ENCODE measurements at places on chromosomes 3 and 15. TPM values are rescaled to one million over a fixed set of nuclear protein-coding genes. Genes with fewer than 3 reads are reported as not detected.

GRCh38 chr15:68981941-68982340 is 32.6 kb upstream of the NOX5 start:
- no peak overlapping the region for H3K4me3 ChIP-seq
- no peak for DNase-seq
- H3K27ac ChIP-seq, result no peak overlapping the region
- H3K36me3 ChIP-seq, result no peaks in the 10 kb centered on the region
- no peaks in the 10 kb centered on the region for H3K27me3 ChIP-seq

DNA sequence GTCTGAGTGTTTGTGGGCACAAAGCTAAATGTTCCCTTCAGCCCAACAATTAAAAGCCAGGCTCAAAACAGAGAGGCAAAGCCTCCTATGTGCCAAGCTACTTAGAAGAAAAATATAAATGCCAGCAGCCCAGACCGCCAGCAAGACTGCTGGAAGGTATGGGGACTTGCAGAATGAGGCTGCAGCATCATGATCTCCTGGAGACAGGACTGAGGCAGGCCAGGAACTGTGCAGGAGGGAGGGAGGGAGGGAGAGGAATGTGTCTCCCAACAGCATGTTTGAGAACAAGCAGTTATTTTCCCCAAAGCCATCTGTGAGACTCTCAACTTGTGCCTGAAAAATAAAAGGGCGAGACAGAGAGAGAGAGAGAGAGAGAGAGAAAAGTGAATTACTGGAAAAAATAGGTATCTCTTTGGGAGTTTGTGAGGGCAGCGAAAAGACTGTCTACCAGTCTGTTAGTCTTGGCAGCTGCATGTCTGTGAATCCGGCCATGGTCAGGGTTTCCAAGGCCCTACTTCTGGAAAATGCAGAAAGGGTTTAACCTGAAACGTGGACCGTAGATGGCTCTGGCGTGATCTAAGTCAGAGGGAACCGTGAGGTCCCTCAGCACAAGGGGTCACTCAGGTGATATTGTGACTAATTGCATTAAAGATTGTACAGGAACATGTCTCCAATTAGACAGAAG is 139.7 kb upstream of the COL8A1 start:
- H3K4me1 ChIP-seq, result peaks cover 6% of the 10 kb centered on the region
- H3K36me3 ChIP-seq, result no peaks in the 10 kb centered on the region
- DNase-seq, result no peak
- no peaks in the 10 kb centered on the region for H3K27me3 ChIP-seq
- no peak overlapping the region for H3K4me3 ChIP-seq
- H3K27ac ChIP-seq, result no peak overlapping the region

DNA sequence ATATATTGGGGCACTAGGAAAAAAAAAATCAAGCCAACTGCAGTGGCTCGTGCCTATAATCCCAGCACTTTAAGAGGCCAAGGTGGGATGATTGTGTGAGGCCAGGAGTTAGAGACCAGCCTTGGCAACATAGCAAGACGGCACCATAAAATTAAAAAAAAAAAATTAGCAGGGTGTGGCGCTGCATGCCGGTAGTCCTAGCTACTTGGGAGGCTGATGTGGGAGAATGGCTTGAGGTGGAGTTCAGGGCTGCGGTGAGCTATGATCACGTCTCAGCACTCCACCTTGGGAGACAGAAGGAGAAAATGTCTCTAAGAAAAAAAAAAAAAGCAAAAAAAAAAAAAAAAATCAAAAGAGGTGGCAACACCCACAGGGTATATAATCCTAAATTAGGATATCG is 49.6 kb downstream of the INO80 start:
- H3K4me1 ChIP-seq, result no peaks in the 10 kb centered on the region
- H3K4me3 ChIP-seq, result no peak overlapping the region
- no peak for DNase-seq
- H3K27ac ChIP-seq, result no peak overlapping the region
- no peaks in the 10 kb centered on the region for H3K27me3 ChIP-seq
- no peaks in the 10 kb centered on the region for H3K36me3 ChIP-seq

DNA sequence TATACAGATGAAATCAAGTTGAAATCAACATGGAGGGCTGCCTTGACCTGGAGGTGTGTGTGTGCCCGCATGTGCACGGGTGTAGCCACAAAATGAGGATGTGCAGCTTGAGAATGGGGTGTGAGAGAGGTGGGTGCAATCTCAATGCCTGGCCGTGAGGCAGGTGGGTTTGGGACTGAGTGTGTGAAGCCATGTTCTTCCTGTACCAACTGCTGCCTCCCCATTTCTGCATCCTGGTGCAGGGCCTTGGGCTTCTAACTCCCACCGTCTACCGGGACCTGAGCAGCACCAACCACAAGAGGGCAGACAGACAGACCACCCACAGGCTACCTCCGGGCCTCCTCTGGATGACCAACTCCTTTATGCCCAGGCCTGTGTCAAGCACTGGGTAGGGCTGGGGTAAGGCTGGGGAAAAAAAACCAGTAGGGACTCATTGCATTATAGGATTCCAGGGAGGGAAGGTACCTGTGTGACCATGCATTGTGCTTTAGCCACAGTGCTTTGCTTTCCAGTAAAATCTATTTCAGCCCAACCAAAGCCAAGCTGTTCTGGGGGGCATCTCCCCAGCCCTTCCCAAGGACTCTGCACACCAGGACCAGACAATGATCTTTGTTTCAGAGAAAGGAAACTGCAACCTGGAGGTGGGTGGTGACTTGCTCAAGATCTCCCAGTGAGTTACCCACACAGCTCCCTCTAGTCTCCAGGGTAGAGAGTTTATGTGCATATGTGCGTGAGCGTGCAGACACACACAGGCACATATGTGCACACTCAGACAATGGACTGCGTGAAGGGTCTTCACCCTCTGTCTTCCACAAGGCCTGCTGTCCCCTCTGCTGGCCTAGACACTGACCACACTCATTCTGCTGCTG is 162.2 kb upstream of the TLE3 start:
- H3K36me3 ChIP-seq, result no peaks in the 10 kb centered on the region
- H3K27me3 ChIP-seq, result no peaks in the 10 kb centered on the region
- no peak overlapping the region for H3K4me3 ChIP-seq
- H3K27ac ChIP-seq, result no peak overlapping the region

GRCh38 chr3:183775781-183776180 is 49.6 kb downstream of the MAP6D1 start:
- no peaks in the 10 kb centered on the region for H3K36me3 ChIP-seq
- H3K4me3 ChIP-seq, result no peak overlapping the region
- DNase-seq, result no peak
- H3K27me3 ChIP-seq, result no peaks in the 10 kb centered on the region
- no peak overlapping the region for H3K27ac ChIP-seq
- no peaks in the 10 kb centered on the region for H3K4me1 ChIP-seq

GRCh38 chr3:50256978-50257890 is 11.7 kb upstream of the SEMA3B start:
- H3K4me1 ChIP-seq, result peaks cover 12% of the 10 kb centered on the region
- no peaks in the 10 kb centered on the region for H3K36me3 ChIP-seq
- no peak overlapping the region for H3K4me3 ChIP-seq
- no peak overlapping the region for H3K27ac ChIP-seq
- no peak for DNase-seq
- H3K27me3 ChIP-seq, result no peaks in the 10 kb centered on the region

DNA sequence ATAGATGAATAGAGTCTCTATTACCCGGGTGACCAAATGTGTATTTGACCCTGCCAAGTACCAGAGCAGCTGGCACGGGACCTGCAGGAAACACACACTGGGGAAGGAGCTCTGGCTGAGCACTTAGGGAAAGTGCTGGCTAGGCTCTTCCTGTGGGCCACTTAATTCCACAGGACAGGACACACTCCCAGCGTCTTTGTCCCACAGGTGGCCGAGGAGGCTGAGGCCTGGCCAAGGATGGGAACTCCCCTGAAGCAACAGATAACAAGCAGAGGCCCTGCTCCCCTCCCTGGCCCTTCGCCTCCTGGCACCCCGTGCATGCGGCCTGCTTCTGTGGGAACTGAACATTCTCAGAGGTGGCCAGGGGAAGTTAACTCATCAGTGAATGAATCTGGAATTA is 180.8 kb downstream of the ATP10A start:
- H3K27ac ChIP-seq, result no peak overlapping the region
- peaks cover 8% of the 10 kb centered on the region for H3K4me1 ChIP-seq
- DNase-seq, result no peak
- H3K4me3 ChIP-seq, result no peak overlapping the region
- no peaks in the 10 kb centered on the region for H3K36me3 ChIP-seq

DNA sequence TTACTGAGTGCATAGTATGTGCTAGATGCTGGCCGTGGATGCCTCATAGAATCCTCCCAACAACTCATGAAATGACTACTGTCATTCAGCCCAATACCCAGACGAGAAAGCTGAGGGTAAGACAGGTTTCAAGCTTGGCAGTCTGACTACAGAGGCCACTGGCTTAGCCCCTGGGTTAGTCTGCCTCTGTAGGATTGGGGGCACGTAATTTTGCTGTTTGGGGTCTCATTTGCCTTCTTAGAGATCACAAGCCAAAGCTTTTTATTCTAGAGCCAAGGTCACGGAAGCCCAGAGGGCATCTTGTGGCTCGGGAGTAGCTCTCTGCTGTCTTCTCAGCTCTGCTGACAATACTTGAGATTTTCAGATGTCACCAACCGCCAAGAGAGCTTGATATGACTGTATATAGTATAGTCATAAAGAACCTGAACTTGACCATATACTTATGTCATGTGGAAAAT is 1.0 kb upstream of the CCR5 start:
- H3K27ac ChIP-seq, result no peak overlapping the region
- H3K36me3 ChIP-seq, result no peaks in the 10 kb centered on the region
- no peak for DNase-seq
- H3K4me3 ChIP-seq, result no peak overlapping the region

DNA sequence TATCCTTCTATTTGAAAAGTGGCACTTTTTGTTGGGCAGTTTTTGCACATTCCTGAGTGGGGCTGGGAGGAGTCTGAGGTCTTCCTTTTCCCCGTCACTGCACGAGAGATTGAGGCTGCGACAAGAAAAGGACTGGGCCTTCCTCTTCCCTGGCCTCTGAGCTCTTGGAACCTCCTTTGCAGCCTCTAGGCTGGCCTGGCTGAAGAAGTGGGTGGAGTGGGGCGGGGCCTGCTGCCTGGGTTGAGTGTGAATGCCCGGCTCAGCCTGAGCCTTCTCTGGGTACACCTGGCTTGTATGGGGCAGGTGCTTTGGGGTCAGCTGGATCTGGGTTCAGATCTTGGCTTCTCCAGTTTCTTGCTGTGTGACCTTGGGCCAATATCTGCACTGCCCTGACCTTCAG is 43.1 kb downstream of the PLXNA1 start:
- H3K36me3 ChIP-seq, result no peaks in the 10 kb centered on the region
- DNase-seq, result no peak
- H3K4me1 ChIP-seq, result no peaks in the 10 kb centered on the region
- H3K27ac ChIP-seq, result no peak overlapping the region

DNA sequence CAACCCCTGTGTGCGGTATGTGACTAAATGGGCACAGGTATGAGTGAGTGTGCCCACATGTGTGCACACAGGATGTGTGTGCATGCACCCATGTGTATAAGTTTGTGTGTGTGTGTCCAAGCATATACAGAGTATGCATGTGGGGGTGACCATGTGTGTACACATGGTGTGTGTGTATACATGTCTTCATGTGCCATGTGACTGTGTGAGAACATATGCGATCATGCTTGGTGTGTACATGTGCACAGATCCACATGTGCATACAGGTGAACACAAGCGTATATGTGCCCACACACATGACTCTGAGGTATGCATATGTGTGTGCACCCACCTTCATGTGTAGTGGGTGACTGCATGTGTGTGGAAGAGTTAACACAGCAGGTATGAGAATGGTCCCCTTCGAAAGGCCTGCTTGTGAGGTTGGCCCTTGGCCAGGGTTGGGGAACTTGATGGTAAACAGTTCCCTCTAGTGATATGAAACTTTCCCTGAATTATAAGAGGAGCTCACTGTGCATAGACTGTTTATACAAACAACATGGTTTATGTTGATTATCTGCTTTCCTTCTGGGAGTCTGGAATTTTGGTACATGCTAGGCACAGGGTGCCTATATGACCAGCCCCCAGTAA is 10.3 kb downstream of the PFKFB4 start:
- no peak for DNase-seq
- H3K4me3 ChIP-seq, result no peak overlapping the region
- no peaks in the 10 kb centered on the region for H3K36me3 ChIP-seq
- no peak overlapping the region for H3K27ac ChIP-seq
- no peaks in the 10 kb centered on the region for H3K4me1 ChIP-seq

DNA sequence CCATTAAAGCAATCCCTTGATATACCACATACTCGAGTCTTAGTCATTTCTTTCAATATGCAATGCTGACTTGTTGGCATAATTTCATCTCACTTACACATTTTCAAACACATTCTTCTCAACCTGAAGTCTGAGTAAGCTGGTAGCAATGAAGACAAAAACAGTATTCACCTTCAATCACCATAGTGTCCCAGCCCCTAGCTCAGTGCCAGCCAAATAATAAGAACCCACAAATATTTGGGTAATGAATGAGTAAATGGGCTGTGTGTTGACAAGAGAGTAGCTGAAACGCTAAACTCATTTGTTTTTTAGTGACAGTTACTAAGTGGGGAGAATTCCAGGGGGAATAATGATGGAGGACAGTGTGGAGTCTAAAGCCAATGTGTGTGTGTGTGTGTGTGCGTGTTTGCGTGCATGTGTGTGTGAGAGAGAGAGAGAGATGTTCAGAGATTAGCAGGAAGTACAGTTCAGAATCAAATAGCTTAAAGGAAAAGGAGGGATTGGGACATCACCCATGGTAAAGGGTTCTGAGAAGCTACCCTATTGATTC is 165.7 kb downstream of the GAP43 start:
- H3K4me1 ChIP-seq, result no peaks in the 10 kb centered on the region
- no peak overlapping the region for H3K4me3 ChIP-seq
- no peaks in the 10 kb centered on the region for H3K27me3 ChIP-seq
- H3K27ac ChIP-seq, result no peak overlapping the region

DNA sequence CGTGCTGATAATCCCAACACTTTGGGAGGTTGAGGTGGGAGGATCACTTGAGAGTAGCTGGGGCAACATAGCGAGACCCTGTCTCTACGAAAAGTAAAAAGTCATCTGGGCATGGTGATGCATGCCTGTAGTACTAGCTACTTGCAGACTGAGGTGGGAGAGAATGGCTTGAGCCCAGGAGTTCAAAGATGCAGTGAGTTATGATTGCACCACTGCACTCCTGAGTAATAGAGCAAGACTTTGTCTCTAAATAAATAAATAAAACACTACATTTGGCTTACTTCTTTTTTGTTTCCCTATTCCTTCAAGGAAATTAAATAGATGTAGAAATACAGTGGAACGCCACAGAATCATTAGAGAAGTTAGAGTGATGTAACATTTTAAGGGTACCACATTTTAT is 20.1 kb upstream of the LDHAL6B start:
- DNase-seq, result no peak
- no peaks in the 10 kb centered on the region for H3K36me3 ChIP-seq
- H3K4me3 ChIP-seq, result no peak overlapping the region
- H3K4me1 ChIP-seq, result no peaks in the 10 kb centered on the region

- peak; percentile 37 for DNase-seq
- H3K27ac ChIP-seq, result no peak overlapping the region
- H3K4me1 ChIP-seq, result no peaks in the 10 kb centered on the region
- H3K4me3 ChIP-seq, result no peak overlapping the region
- H3K27me3 ChIP-seq, result no peaks in the 10 kb centered on the region
- H3K36me3 ChIP-seq, result no peaks in the 10 kb centered on the region
Observed at GRCh38 chr15:78638658-78639314, 2.2 kb downstream of the CHRNB4 start.

The GHSR gene
- not detected for total RNA-seq

The TLE3 gene
- total RNA-seq, result 62.5 TPM

The GPR149 gene
- total RNA-seq, result not detected

The CP gene
- total RNA-seq, result 90.3 TPM

The ITIH4 gene
- 2.7 TPM for total RNA-seq

The LTF gene
- total RNA-seq, result 0.72 TPM

Data from ovary (tissue), 10 donors.